ENCODE measurements at places on chromosomes 5 and 9.

GRCh38 chr5:172104021-172104420, 84.0 kb downstream of the STK10 start:
- no peak for DNase-seq

DNA sequence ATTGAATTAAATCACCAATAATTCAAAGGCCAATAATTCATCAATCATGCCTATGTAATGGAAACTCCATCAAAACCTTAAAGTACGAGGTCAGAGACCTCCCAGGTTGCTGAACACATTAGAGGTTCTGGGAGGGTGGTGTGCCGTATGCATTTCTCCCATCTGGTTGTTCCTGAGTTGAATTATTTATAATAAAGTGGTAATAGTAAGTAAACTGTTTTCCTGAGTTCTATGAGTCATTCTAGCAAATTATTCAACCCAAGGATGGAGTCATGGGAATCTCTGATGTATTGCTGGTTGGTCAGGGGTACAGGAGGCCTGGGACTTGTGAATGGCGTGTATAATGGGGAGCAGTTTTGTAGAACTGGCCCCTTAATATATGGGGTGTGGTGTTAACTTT, 191.7 kb downstream of the CARTPT start:
- no peak for DNase-seq

GRCh38 chr9:88794100-88794499, 197.2 kb upstream of the S1PR3 start:
- DNase-seq: no peak

GRCh38 chr9:29844251-29844650, 2271.0 kb upstream of the C9orf72 start:
- no peak for DNase-seq

DNA sequence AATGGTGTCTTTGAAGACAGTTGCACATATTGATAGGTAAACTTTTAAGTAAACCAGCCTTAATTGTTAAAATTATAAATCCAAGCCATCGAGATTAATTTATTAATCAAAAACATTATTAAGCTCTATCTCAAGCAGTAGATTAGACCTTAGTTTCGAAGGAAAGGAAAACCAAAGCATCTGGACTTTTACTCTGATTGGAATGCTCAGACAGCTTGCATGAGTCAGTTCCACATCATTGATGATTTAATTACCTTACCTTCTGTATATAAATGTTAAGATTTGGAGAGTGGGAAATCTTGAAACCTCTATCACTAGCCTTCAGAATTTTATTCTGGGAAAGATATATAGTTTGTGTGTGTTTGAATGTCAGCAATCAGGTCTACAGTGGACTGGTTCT, 23.9 kb downstream of the DCP2 start:
- DNase-seq: no peak

GRCh38 chr5:57863661-57864060, 381.1 kb upstream of the ACTBL2 start:
- no peak for DNase-seq

DNA sequence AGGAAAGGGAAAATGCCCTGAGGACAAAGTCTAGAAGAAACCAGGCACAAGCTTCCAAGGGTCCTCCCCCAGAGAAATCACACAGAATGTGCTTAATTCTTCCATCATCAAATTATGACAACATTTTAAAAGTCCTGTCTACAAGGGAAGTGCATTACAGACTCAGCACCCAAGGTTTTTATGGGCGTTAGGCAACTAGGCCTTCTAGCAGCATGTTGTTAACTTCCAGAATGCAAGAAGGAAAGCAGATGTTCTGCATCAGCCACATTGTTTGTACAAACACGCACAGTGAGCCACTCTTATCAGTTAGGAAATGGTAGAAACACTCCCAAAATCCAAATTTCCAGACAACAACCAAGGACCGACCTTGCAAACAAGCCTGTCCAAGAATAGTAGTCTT, 26.5 kb downstream of the SMC5 start:
- no peak for DNase-seq

- DNase-seq: no peak
These were observed 21.9 kb upstream of the FSD1L start for GRCh38 chr9:105425816-105426433.

DNA sequence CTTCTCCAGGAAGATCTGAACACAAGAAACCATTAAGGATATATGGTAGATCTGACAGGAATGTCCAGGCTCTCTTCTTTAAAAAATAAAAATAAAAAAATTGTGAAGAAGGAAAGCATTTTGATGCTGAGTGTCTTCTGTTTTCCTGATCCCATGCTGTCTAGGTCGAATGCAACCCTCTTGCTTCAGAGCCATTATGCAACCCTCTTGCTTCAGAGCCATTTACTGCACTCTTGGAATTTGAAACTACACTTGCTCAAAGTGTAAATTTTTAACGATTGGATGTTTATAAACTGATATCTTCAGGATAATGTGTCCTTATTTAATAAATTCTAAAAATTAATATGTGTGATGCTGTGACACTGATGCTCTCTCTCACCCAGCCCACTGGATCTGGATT, 505.1 kb downstream of the DNAH5 start:
- DNase-seq: no peak

GRCh38 chr9:31535651-31536050, 848.8 kb upstream of the ACO1 start:
- no peak for DNase-seq

GRCh38 chr9:112558978-112559377, 72.4 kb downstream of the KIAA1958 start:
- DNase-seq: no peak

GRCh38 chr9:113416149-113416721, 5.7 kb downstream of the C9orf43 start:
- DNase-seq: no peak

- no peak for DNase-seq
These were observed 14.1 kb upstream of the RPL26L1 start for GRCh38 chr5:172945151-172945550.

DNA sequence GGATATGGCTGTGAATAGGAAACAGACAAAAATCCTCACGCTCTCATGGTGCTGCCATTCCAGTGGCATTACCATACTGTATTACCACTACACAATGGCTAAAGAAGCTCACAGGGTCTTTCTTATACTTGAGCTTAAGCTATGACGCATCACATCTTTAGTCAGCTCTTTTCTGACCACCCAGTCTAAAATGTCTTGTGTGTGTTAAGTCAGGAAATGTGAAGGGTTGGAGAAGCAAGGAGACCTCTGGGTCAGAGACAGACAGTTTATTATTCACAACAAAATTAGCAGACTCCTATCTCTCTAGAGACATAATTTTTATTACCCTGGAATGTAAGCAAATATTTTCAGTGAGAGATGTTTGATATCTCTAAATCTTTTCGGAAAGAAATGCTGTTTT, 1583.2 kb upstream of the WWC1 start:
- no peak for DNase-seq

GRCh38 chr5:121497176-121497575, 354.5 kb upstream of the FTMT start:
- no peak for DNase-seq

GRCh38 chr9:89750117-89750791, 145.4 kb downstream of the GADD45G start:
- DNase-seq: no peak

DNA sequence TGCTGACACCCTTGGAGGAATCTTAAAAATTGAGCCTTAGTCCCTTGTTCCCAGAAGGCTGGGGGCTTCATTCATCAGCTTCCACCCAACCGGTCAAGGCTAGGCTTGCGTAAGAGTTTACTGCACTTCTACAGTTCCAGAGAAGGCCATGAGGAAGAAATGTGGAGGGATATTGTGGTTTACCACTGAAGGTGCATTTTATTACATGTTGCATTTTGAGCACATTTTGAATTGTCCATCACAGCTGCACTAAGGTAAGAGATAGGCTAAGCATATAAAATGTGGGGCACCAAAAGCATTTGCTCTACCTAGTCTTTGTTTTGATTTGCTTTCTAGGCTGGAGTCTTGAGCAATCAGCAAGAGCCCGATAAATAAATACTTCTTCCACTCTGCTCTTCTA, 167.1 kb upstream of the PAPPA start:
- no peak for DNase-seq

- no peak for DNase-seq
These were observed 29.4 kb downstream of the NR6A1 start for GRCh38 chr9:124741662-124742061.

GRCh38 chr9:90107726-90108655, 503.2 kb downstream of the GADD45G start:
- DNase-seq: no peak

GRCh38 chr5:109006129-109006528, 258.4 kb downstream of the FER start:
- DNase-seq: no peak

DNA sequence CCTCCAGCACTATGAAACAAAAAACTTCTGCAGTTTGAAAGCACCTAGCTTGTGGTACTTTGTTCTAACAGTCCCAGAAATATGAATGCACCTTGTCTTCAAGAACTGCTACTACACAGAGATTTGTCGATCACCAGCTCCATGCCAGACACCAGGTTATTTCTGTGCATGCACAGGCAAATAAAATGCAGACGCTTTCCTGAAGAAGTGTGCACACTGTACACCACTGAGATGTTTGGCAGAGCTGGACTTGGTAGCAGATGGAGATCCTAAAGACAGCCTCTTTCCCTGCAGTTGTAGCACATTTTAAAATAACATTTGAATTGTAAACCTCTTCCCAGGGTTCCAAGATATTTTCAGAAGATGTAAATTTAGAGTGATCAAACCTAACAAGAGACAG, 730.0 kb downstream of the MTRR start:
- DNase-seq: no peak

Measured in thoracic aorta (tissue), 2 donors.